ENCODE measurements at places on chromosomes 6 and 20.

- DNase-seq = no peak
Measured at GRCh38 chr20:4688305-4688704, 33.4 kb upstream of the PRND start.

DNA sequence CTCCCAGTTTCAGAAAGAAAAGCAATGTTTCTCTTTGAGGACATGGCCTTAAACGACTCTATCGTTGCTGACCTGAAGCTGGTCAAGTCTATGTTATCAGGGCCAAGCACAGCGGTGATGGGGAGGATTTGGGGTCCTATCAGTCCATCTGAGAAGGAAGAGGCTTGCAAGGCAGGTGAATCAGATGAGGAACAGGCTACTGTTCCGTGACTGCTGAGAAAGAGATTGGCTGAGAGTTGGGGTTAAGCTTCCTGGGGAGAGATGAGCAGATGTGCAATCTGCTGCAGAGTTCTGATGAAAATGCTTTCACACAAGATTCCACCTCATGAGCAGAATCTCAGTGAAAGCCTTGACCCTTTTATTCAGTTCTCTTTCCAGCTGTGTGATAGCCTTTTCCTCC, 168.3 kb upstream of the STMND1 start:
- no peak for DNase-seq

DNA sequence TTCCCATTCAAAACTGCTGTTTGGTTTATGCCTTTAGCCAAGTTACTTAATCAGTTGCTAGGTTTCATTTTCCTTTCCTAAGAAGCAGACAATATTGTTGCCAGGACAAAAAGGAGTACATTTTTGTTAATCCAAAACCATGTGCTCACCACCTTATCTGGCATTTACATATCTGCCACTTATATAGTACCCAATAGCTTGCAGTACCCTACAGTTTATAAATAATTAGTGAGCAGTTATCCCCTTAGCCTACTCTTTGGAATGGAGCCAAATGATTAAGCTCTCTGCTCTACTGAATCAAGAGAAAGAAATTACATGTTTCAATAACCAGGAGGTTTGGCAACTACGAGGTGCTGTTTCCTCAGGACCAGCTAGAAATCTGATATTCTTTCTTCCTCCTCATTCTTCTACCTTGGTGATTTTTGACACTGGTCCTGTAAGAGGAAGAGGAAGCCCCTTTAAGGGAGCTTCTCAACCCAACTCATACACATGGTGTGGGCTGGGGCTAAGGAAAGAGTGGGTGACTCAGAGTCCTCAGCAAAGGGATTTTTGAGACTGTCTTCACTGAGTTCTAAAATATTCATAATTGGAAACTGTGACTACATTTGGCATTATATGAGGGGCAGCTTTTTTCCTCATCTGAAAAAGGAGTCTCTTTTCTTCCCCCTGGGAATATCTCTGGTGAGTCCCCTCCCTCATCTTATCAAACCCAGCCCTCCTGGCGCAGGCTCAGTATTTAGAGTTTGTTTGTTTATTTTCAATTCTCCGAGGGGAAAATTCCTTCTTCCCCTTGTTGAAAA, 1.5 kb downstream of the ZNFX1 start:
- peak; percentile 84 for DNase-seq

GRCh38 chr20:642398-643174, 10.4 kb downstream of the SRXN1 start:
- DNase-seq = no peak

DNA sequence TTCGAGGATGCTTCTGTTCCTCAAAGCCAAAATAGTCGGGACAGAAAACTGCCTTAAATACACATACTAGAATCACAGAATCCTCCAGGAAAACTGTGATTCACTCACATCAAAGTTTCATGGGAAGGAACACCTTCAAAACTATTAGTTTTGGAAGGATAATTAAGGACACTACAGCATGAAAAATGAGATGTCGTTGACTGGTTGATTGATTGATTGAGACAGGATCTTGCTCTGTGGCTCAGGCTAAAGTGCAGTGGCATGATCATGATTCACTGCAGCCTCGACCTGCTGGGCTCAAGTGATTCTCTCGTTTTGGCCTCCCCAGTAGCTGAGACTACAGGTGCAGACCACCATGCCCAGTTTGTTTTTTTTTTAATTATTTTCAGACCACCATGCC, 25.7 kb upstream of the MAP3K4 start:
- DNase-seq = no peak

GRCh38 chr6:44386929-44387345, 569 bp upstream of the CDC5L start:
- no peak for DNase-seq

DNA sequence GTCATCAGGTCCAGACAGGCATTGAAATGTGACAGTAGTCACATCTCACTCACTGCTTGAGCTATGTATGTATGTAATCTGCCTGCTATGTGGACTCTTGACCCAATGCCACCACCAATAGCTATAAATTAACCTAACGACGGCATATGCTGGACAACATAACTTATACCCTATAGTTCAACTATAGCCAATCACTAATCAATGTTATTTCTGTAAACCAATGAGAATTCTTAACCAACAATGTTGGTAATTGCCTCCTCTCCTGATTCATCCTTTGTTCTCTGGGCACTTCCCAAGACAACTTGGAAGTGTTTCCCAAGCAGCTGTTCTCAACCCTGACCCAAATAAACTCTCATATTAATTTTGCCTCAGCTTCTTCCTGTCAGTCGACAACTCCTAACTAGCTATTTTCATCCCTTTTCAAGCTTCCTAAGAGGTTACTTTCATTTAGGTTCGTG, 24.1 kb upstream of the SERPINB1 start:
- DNase-seq = peak; percentile 43

DNA sequence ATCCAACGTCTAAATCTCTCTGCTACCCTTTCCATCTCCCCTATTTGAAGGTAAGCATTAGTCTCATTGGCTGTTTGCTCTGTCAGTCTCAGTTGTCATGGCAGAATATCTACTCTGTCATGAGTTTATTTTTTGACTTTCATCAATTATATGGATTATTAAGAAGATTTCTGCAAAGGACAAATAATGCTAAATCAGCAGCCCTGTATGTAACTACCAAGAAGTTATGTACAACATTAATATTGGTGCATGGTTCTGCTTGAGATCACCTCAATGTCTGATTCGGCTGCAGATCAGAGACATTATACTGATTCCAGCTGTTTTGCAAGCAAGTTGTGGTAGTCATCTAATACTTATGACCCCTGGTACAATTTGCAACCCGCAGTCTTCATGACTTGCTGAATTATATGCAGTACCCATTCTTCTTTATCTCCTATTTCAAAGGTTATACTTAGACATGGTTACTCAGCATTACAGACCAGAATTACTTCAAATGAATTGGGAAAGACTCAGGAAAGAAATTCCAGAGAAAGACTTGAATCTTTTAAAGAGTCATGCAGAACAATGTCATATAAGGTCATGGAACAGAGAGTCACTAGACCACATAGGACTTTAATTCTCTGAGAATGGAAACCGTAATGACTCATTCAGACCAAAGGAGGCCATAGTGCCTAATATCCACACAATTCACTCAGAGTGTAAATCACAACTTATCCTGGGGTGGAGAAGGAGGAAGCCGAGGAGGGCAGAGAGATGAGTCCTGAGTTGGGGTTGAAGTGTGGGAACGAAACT, 201.4 kb downstream of the IBTK start:
- DNase-seq = peak; percentile 93

- no peak for DNase-seq
Measured at GRCh38 chr20:49557449-49557848, 10.5 kb downstream of the PTGIS start.

DNA sequence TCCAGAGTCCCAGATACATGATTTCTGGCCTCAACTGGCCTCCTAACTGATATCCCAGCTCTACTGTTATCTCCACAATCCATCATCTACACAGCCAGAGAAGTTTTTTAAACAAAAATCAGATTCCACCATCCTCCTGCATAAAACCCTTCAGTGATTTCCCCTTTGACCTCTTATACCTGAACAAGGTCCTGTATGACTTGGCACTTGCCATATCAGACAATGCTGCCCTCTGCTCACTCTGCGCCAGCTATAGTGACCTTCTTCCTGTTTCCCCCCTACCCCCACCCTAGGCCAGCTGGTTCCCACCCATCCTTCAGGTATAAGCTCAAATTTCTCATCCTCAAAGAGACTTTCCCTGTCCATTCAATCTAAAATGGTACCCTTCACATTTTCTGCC, 322.2 kb downstream of the PKHD1 start:
- no peak for DNase-seq

GRCh38 chr20:16405254-16405653, 168.0 kb downstream of the KIF16B start:
- DNase-seq = no peak

DNA sequence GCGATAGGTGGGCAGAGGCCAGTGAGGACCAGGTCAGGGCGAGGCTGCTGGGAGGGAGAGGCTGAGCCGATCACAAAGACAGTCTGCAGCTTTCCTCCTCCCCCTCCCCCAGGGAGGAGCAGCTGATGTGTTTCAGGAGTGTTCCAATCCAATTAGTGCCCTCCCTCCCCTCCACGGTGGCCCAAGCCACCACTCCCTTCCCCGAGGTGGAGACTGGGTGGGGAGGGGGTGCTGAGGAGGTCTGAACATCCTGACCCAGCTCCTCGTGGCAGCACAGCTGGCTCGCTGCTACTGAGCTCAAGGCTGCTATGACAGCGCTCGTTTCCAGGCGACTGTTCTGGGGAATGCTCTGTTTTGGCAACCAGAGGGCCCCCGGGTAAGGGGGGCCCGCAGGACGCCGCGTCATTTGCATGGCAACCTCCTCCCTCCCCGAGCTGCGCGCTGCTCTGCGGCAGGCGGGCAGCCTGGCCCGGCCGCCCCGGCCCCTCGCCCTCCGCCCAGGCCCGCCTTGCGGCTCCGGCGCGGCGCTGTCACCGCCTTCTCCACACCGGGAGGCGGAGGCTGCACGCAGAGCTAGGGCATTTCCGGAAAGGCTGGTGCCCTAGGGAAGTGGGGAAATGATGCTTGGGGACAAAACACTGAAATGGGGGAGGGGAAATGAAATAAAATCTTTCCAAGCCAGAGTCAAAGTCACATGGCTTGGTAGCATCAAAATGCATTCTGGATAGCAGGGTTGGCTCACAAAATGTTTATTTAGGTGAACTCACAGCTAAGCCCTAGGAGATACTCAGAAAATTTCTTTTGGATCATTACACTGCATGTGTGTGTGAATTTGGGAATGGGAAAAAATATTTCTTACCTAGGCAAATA, 67.4 kb upstream of the PIM1 start:
- peak; percentile 71 for DNase-seq

DNA sequence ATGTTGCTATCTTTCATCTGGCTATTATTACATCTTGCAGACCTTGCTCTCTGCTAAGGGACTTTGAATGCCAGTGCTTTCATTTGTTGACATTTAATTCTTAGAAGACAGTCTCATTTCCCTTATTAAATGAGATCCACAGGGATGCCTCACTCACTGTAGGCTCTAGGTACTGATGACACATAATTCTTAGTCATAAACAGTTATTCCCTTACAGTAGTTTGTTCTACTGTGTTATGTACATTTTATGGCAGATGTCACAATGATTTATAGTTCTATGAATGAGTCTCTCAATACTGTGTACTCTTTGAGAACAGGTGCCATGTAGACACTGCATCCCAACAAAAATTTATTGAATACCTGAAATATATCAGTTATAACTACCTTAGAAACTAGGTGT, 70.3 kb downstream of the FAM83B start:
- peak; percentile 49 for DNase-seq

DNA sequence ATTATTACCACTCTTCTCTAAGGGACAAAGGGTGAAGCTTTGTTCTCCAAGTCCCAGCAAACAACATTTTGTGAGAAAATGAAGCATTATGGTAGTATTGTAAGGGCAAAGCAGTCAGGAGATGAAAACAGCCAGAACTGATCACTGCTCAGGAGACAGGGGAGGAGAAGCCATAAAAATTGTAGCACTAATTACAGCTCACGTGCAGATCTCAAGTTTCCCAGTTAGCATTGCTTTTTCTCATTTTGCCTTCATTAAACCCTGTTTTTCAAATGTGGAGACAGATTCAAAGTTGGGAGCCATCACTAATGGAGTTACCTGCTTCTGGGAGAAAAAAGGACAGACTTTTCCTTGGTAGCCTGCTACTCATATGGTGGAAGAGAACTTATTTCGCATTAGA, 210.9 kb upstream of the PDE10A start:
- DNase-seq = no peak

DNA sequence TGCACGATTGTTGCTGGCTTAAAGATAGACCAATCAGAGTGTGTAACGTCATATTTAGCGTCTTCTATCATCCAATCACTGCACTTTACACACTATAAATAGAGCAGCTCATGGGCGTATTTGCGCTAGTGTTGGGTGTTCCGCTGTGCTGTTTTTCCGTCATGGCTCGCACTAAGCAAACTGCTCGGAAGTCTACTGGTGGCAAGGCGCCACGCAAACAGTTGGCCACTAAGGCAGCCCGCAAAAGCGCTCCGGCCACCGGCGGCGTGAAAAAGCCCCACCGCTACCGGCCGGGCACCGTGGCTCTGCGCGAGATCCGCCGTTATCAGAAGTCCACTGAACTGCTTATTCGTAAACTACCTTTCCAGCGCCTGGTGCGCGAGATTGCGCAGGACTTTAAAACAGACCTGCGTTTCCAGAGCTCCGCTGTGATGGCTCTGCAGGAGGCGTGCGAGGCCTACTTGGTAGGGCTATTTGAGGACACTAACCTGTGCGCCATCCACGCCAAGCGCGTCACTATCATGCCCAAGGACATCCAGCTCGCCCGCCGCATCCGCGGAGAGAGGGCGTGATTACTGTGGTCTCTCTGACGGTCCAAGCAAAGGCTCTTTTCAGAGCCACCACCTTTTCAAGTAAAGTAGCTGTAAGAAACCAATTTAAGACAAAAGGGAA, 57.9 kb downstream of the TRIM38 start:
- DNase-seq = peak; percentile 79

GRCh38 chr6:9482030-9482738, 932.7 kb downstream of the TFAP2A start:
- DNase-seq = peak; percentile 85

GRCh38 chr6:112065426-112065986, 11.6 kb downstream of the CCN6 start:
- DNase-seq = no peak

DNA sequence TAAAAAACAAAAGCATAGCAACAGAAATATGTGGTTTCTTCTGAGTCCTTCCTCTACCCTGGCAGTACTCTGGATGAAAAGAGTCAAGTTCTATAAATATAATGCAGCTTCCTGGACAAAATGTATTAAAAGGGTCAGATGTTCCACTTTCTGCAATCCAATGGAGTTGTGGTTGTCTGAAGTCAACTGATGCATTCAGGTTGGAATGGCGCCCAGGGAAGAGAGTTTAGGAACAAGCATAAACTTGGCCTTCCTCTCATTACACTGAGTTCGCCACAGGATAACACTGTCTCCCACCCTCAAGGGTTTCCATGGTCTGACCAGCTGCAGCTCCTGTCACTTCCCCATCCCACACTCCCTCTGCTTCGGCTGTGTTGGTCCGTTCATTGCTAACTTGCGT, 66.4 kb downstream of the PLEKHG1 start:
- DNase-seq = no peak

GRCh38 chr6:76719449-76719848, 647.0 kb upstream of the IMPG1 start:
- no peak for DNase-seq

GRCh38 chr20:43949741-43950618, 35.3 kb downstream of the TOX2 start:
- no peak for DNase-seq

GRCh38 chr20:45833883-45834796, 541 bp downstream of the SNX21 start:
- DNase-seq = peak; percentile 29

- DNase-seq = peak; percentile 39
Measured at GRCh38 chr6:36914227-36914794, 28.6 kb downstream of the C6orf89 start.

- DNase-seq = no peak
Measured at GRCh38 chr20:57664476-57664875, 44.2 kb upstream of the ZBP1 start.
